ENCODE measurements at places on chromosomes 3 and 15.

DNA sequence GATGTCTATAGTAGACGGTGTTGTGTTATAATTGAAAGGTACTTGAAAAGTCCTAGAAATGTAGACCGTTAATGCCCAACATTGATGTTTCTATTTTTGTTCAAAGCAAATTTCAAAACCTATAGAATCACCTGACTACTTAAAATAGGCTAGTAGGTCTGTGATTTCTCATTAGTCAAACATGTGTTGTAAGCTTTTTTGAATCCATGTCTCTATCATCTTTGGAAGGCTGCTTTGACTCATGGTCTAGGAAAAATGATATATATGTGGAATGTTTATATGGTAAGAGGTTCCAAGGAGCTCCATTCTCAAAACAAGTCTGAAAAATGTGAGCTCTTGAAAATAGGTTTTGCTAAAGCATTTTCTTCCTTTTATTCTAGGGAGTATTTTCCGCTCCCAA, 375.3 kb downstream of the LPP start:
- DNase-seq: no peak

DNA sequence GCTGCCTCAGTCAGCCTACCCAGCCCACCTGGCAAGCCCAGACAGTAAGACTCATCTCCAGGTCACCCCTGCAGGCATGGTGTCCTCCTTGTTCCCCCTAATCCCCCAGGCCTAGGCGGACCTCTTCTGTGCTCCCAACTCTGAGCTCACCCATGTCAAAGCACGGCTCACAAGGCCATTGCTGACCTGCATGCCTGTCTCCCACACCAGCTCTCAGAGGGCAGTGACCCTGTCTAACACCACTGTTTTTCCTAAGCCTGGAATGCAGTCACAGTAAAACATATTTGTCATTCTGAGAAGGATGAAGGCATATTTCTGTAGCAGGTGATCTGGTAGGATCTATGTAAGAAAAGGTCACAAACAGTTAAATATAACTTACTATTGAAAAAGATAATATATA, 110.3 kb upstream of the HACD2 start:
- DNase-seq: no peak

- DNase-seq: no peak
Measured at GRCh38 chr15:95970326-95970725, 360.2 kb upstream of the NR2F2 start.

- DNase-seq: no peak
Measured at GRCh38 chr15:78536134-78536533, 4.1 kb upstream of the PSMA4 start.

DNA sequence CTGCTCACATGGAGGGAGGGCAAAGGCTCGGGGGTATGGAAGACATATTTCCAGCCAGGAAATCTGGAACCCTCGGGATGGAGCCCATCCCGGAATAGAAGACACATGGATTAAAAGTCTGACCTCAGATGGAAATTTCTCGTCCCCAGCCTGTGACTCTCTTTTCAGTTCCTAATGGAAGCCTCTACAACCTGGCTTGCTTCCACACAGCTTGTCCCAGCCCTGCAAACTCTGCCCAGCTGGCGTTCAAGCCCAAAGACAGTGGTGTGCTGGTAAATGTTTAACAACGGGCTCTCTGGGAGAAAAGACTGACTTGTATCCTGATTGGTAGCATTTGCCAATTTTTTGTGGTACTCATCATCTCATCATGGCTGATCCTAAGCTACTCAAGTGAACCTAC, 35.6 kb upstream of the TLE3 start:
- DNase-seq: no peak

GRCh38 chr3:196666001-196666867, 26.7 kb downstream of the NRROS start:
- DNase-seq: no peak

DNA sequence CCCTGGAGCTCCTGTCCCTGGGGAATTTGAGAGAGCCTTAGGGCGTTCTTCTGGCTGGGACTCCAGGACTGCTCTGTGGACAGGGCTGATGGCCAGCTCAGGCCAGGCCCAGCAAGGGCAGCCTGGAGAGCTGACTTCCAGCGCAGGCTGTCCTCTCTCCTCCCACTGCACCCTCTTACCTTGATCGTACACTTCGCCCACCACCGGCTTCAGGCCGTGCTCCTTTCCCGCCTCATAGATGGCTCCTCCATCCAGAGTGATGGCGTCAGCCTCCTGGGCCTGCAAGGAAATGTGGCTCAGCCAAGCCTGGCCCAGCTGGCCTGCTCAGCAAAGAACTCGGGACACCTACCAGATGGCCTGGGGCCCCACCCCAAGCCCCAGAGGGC, 3.1 kb downstream of the MELTF start:
- DNase-seq: no peak

DNA sequence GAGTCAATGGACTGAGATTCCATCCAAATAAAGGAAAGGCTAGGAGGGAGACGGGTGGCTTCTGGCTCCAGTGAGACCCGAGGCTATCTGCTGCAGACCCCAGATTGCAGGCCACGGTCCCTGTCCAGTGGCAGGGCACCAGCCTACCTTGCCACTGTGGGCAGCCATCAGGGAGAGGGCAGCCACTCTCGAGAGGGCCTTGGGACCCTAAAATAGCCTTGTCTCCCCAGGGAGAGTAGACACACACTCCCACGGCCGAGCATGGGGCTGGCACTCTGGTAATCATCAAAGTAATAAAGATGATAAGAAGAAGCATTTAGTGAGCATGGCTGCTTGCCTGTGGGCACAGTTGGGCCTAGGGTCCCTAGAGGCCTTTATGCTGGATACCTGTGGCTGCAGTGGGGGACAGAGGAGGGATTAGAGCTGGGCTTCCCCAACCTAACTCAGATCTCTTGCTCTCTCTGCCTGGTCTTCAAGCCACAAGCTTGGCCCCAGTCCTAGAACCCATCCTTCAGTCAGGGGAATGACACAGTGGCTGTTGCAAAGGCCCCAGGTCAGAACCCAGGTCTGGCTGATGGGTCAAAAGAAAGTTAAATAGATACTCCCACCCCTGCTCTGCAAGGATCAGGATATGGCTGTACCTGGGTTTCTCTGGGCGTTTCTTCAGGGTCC, 9.2 kb upstream of the VIPR1 start:
- DNase-seq: no peak
